B cell (primary cell): ENCODE measurements at places on chromosomes 4 and X. TPM values are rescaled to one million over a fixed set of nuclear protein-coding genes. Genes with fewer than 3 reads are reported as not detected.
A peak's percentile ranks its signal among the peaks of the same experiment; 100 is the strongest.

GRCh38 chr4:8201321-8201781, 2.3 kb downstream of the SH3TC1 start:
- DNase-seq, result peak; percentile 85

Gene HSFX3
- polyA plus RNA-seq, result not detected in 2 replicates

DNA sequence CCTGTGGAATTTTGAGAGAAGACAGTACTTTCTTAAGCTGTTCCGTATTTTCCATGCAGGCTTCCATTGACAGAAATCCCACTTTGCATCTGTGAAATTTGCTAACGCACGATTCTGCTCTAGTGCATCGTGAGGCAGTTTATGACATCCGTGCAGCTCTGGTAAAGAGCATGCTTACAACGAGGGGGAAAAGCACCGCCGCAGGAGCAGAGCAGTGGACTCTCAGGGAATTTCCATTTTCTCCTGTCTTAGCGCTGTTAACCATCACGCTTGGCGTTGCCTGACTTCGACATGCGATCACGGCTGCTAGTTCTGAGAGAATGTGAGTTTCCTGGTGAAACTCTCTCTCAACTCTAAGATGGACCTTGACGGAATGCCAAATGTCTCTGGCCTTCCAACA, 43.9 kb downstream of the DCTD start:
- no peak for DNase-seq

Gene SHROOM3
- 0.16 and 1.5 TPM in 2 replicates for polyA plus RNA-seq

- DNase-seq, result no peak
Measured at GRCh38 chr4:125244848-125245450, 69.8 kb upstream of the FAT4 start.

- peak; percentile 91 for DNase-seq
Measured at GRCh38 chr4:176320340-176320975, 692 bp downstream of the SPCS3 start.

Gene OPRPN
- polyA plus RNA-seq, result not detected in 2 replicates

DNA sequence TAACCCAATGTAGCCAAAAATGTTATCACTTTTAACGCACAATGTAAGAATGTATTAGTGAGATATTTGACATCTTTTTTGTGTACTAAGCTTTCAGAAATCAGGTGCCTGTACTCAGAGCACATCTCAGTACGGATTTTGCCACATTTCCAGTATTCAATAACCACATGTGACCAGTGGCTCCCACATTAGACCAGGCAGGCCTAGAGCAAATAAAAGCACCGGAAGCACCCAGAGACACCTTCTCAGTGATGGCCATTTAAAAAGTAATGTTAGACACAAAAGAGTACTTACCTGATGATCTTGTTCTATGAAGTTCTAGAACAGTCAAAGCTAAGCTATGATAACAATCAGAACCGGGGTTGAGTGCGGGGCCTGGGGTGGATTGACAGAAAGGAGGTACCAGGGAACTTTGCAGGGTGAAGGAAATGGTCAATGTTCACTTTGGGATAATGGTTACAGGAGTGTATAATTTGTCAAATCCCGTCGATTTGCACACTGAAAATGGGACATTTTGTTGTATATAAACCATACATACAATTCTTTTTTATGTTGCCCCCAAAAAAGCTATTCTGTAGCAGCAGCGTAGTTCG, 1.2 kb downstream of the CTPS2 start:
- peak; percentile 6 for DNase-seq

GRCh38 chrX:121160987-121161386, 113.6 kb downstream of the GLUD2 start:
- DNase-seq, result no peak

DNA sequence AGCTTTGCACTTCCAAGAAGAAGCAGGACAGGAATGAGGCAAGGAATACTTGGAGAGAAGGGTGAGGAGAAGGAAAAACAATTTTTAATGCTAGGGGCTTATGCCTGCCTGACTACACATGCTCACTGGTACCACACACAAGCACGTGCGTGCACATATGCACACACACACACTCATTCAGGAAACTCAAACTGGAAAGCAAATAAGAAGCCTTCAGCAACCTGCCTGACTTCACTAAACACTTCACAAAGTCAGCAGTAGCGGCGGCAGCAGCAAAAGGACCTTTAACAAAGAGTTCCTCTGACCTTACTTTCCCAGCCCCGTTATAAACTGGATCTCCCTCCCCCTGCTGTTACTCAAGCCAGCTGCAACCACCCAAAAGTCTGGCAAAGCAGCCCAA, 3.3 kb downstream of the ZDHHC9 start:
- no peak for DNase-seq

Gene SNCA
- 0.48 and 0.71 TPM in 2 replicates for polyA plus RNA-seq

DNA sequence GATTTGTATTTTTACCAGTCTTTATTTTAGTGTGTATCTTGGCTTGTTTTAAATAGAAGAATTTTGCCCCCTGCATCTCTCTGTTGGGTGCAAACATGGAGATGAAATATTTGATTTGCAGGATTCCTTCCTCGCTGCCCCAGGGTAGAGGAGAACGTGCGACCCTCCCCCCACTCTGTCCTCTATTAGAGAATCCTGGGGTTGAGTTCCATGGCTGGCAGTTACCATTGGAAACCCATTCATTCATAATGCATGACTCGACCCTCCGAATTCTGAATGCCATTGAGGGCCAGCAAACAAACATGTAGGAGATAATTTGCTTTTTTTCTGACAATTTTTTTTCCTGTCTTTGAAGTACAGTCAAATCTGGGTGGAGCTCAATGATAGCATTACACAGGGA, 53.7 kb downstream of the TRIM2 start:
- no peak for DNase-seq

- no peak for DNase-seq
Measured at GRCh38 chrX:96715481-96715880, 30.8 kb downstream of the DIAPH2 start.

GRCh38 chrX:23118890-23119527, 119.2 kb downstream of the DDX53 start:
- DNase-seq, result no peak

DNA sequence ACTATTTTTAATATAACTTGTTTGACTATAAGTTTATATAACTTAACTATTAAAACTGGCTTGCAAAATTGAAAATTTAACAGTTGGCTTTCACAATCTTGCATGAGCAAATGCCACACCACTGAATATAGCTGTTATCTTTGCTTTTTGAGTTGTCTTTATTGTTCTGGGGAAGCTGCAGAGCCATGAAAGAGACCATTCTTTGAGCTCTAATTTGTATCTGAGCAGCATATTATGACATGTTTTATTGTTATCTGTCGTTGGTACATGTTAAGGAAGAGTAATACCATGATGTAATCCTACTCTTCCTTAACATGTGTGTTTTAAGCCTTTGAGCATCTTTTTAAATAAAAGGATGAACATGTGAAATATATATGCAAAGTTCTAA, 97.1 kb upstream of the ANK2 start:
- DNase-seq, result no peak

Gene MAOA
- not detected in 2 replicates for polyA plus RNA-seq

Gene CFI
- polyA plus RNA-seq, result not detected in 2 replicates

DNA sequence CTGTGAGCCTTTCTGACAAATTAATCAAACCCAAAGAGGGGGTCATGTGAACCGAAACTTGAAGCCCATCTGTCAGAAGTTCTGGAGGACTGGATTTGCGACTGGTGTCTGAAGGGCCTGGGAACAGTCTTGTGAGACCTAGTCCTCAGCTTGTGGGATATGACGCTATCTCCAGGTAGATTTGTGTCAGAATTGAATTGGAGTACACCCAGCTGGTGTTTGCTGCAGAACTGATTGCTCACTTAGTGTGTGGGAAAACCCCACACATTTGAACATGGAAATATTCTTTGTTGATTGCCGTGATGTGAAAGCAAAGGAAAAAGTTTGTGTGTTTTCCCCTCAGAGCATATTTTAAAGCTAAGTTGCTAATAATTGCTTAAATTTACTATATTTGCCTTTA, 30.3 kb upstream of the TMSB15B start:
- DNase-seq, result no peak

DNA sequence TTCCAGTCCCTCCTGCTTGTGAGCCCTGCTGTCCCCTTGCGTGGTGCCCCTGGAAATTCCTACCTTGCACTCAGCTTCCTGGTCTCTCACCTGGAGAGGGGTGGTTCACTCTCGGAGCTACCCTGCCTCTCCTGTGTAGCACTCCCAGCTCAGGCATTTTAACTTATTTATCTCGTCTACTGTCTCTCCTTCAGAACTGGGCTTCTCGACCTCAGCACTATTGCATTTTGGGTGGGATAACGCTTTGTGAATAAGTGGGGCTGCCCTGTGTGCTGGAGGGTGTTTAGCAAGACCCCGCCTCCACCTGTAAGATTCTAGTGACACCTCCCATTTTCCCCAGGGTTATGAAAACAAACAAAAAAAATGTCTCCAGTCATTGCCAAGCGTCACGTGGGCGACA, 56.0 kb upstream of the SORCS2 start:
- no peak for DNase-seq

DNA sequence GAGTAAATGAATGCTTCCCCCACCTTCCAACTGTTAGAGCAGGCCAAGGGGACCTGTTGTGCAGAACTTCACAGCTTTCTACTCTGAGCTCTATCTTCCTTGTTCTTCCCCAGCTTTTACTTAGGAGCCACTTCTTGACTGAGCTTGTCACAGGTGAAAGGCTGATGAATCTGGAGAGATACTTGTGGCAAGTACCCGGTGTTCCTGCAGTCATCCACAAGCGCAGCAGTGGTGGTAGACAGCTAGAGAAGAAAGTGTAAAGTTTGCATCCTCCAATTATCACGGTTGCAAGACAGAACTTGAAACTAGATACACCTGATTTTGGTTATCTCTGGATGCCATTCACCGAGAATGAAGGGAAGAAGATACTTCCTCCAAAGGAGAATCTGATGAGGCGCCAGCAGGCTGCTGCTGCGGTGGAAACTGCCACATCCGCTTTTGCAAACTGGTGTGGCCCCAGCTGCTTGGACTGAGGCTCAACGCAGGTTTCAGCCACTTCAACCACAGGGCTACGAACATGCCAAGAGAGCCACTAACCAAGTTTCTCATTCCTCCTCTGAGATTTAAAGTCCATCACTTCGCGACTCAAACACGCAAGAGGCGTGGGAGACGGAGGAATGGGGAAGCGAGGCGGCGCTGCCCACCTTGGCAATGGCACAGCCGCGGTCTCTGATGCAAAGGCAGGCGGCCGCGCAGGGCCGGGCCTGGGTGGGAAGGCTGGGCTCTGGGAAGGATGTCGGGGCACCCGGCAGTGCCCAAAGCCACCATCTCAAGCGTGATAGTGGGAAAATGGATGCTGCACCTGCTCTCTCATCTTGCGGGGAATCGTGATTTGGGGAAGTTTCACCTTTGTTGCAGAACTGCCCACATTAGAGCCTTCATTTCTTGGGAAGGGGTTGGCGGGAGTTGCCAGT, 1.3 kb upstream of the FHIP1A start:
- DNase-seq, result peak; percentile 52

DNA sequence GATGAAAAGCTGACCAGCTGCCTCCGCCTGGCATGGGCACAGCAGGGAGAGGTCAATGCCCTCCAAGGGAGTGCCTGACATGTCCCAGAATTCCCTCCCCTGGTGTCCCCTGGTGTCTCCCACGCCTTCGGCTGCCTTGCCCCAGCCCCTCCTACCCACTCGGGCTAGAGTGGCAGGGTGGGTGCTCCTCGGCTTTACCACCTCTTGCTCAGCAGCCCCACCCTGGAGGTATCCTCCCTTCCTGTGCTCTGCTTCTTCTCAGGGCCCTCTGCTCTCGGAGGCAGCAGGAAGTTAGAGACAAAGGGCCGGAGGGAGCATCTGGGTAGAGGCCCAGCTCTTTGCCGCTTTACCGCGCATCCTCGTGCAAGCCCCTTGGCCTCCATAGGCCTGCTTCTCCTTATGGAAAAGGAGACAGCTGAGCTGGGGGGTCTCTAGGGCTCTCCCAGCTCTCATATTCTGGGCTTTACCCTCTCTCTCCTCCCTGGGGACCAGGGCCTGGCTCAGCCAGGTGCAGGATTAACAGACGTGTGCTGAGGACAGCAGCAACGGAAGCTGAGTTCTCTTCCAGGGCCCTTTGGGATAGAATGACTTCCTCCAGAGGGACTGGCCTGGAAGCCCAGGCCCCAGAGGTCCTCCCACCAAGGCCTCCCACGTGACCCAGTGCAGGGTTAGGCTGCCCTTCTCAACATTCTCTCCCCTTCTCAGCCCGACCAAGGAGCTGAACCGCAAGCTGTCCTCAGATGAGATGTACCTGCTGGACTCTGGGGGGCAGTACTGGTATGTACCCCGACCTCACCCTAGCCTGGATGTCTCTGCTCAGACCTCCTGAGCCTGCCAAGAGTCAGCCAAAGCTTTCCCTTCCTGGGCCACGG, 17.2 kb downstream of the XPNPEP2 start:
- DNase-seq, result peak; percentile 50

Gene GABRG1
- polyA plus RNA-seq, result not detected in 2 replicates

- no peak for DNase-seq
Measured at GRCh38 chr4:61771056-61771455, 570.9 kb downstream of the ADGRL3 start.

DNA sequence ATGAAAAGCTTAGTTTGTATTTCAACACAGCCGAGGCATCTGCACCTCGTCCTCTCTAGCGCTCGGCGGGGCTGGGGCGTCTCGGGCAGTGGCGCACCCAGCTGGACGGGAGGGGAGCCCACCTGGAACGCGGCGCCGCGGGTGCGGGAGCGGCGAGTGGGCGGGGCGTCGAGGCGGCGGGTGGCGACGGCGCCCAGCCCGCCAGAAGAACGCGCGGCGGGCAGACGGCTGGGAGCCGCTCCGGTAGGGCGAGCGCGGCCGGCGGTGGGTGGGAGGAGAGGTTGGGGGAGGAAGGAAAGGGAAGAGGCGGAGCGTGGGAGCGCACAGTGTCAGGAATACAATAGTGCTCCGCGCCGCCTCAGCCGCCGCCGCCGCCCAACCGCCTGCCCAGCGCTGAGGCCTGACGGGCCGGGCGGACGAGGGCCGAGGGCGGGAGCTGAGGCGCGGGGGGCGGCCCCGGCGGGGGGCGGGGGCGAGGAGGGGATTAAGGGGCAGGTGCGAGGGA, at the start of gene JADE3:
Gene JADE3 (plus strand): TSS at position 324 of the 505 bp plus-strand sequence. CDS start 72,474 bp downstream, outside the sequence.
- peak; percentile 76 for DNase-seq

DNA sequence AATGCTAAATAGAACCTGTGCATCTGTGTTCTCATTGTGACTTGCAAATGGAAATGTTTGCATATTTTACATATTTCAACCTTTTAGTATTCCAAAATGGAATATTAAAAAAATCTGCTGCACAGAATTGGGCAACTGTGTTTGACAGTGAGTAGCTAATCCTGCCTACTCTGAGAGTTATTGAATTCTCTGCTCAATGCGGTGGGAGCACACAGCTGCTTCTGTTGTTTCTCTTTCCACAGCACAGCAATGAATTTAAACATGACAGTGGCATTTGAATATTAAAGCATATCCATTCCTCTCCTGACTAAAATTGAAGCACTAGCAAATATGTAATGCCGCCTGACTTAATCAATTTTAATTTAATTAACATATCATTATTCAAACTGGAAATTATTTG, 366.6 kb downstream of the GASK1B start:
- DNase-seq, result no peak

Gene INPP4B
- 0.03 and 0.30 TPM in 2 replicates for polyA plus RNA-seq

Gene RNF212
- polyA plus RNA-seq, result 2.1 TPM in 2 replicates

Gene RAI2
- polyA plus RNA-seq, result not detected in 2 replicates

- DNase-seq, result no peak
Measured at GRCh38 chrX:16587836-16588235, 62.1 kb upstream of the S100G start.
